A549 treated with GW870086 at 1 μM for 4 hours (cell line): ENCODE measurements at places on chromosomes 16 and 17. TPM values are rescaled to one million over a fixed set of nuclear protein-coding genes. Genes with fewer than 3 reads are reported as not detected.

Gene TBX2
- total RNA-seq = 3.7 to 6.6 TPM (median 6.0 TPM) in 5 replicates

Gene IL17C
- not detected in 5 replicates for total RNA-seq

Gene TEKT5
- total RNA-seq = 0.14 TPM in 1 of 5 replicates, not detected in the others

Gene RAB37
- 1.1 to 1.4 TPM (median 1.3 TPM) in 5 replicates for total RNA-seq

Gene AKAP10
- 15.0 to 22.9 TPM (median 21.7 TPM) in 5 replicates for total RNA-seq

Gene NPIPA7
- total RNA-seq = 6.2 to 20.0 TPM (median 8.9 TPM) in 5 replicates

Gene PDK2
- 10.4 to 19.1 TPM (median 16.7 TPM) in 5 replicates for total RNA-seq

Gene SLC6A4
- total RNA-seq = 0.02 to 0.05 TPM in 2 of 5 replicates, not detected in the others

Gene TBC1D3H
- total RNA-seq = not detected in 5 replicates

Gene AIPL1
- 0.05 TPM in 1 of 5 replicates, not detected in the others for total RNA-seq

Gene HS3ST2
- total RNA-seq = not detected in 5 replicates
